ENCODE measurements at places on chromosomes 3 and 15.

GRCh38 chr3:9582332-9582731 is 28.7 kb upstream of the LHFPL4 start:
- DNase-seq, result no peak

DNA sequence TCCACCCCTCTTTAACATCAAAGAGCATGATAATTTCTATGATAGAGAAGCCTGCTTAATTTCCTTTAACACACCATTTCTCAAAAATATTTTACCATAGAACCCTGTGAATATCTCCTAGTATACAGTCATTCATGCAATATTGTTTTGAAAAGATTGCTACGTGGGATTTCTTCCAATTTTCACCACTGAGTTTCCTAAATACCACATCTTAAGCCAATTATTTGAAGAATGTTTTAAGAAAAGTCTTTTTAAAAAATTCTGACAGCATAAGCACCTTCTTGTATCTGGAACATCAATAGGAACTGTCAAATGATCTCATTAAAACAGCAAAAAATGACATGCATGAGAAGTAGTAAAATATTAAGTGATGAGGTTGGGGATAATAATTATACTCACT is 1126.7 kb downstream of the TUSC7 start:
- no peak for DNase-seq

GRCh38 chr3:71859123-71859519 is 74.2 kb upstream of the PROK2 start:
- DNase-seq, result no peak

GRCh38 chr15:65896236-65896635 is 26.9 kb downstream of the RAB11A start:
- DNase-seq, result no peak

DNA sequence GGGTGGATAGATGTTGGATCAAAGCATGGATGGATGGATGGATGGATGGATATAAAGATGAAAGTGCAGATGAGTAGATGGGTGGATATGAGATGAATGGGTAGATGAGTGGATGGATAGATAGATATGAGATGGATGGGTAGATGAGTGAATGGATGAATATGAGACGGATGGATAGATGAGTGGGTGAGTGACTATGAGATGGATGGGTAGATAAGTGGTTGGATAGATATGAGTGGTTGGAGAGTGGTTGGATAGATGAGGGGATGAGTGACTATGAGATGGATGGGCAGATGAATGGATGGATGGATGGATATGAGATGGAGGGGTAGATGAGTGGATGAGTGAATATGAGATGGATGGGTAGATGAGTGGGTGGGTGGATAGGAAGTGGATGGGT is 204.6 kb upstream of the TLE3 start:
- DNase-seq, result no peak

GRCh38 chr3:158788446-158788845 is 13.4 kb upstream of the MFSD1 start:
- no peak for DNase-seq
